ENCODE measurements at places on chromosomes 3 and 15.

GRCh38 chr3:56119575-56120349 lies 348.5 kb downstream of the ERC2 start:
- no peak for DNase-seq

GRCh38 chr3:129312671-129313414 lies 34.2 kb downstream of the HMCES start:
- no peak for DNase-seq

DNA sequence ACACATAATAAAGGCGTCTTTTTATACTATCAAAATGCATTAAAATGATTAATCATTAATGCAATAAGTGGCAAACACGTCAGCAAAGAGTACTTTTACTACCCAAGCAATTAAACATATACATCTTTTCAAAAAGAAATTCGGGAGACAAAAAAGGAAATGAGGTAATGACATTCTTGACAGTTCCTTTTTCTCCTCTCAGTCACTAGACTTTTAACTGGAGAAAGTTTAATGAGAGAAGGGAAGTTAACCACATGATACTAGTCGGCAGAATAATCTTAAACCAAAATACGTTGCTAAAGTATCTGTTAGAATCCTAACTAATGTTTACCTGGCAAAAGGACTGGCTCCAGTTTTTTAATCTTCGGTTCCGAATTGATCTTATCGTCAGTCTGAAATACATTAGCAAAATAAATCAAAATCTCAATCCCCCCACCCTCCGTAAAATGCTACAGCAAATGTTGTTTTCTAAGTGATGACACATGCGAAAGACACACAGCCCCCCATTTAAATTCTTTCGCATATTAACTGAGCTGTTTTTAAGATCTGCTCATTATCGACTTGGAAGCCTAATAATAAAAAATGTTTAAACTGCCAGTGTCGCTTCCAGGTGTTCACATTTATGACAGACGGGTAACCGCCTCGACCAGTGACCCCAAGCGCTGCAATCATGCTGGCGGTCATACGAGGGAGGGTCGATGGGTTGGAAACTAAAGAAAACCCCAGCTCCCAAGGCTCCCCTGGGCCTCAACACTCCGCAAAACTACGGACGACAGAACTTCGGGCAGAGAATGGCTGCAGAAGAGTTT lies 778 bp downstream of the MTMR10 start:
- DNase-seq, result no peak

GRCh38 chr3:195258449-195259153 lies 12.4 kb downstream of the XXYLT1 start:
- peak; percentile 6 for DNase-seq

- no peak for DNase-seq
These were observed 2.7 kb downstream of the MGLL start for GRCh38 chr3:127819656-127820055.

DNA sequence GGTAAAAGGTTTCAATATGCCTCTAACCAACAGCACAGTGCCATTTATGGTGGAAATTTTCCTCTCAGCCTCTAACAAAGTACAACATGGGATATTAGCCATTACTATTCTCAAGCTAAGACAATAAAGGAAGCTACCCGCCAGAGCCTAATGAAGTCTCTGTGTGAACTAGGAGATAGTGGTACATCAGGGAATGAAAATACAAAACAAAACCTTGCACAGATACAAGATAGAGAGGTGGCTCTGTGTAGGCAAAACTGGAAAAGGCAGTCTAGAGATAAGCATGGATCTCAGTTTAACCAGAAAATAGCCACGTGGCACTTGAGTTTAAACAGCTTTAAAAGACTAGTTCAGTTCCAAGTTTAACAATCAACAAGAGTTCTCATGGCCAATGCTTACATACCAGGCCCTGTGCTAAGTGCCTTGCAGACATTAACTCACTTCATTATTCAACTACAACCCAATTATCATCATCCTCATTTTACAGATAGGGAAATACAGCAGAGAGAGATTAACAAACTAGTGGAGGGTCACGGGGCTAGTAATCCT lies 279.3 kb downstream of the IGSF11 start:
- no peak for DNase-seq

- DNase-seq, result no peak
These were observed 44.5 kb downstream of the DUT start for GRCh38 chr15:48375767-48376166.

DNA sequence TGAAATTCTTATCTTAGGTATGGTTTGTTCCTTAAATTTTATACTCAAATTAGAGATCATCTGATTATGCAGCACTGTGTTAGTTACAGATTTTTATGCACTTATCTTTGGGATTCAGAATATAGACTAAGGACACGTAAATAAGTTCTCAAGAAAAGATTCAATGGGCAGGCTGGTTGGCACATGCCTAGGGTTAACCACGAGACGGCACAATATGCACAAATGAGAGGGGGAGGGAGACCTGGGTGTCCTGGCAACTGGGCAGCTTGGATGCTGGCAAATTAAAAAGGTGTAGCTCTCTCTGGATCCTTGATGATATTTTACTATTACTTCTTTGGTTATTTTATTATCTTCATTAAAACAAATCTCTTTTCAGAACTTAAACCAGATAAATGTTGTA lies 672 bp downstream of the AADAC start:
- no peak for DNase-seq

DNA sequence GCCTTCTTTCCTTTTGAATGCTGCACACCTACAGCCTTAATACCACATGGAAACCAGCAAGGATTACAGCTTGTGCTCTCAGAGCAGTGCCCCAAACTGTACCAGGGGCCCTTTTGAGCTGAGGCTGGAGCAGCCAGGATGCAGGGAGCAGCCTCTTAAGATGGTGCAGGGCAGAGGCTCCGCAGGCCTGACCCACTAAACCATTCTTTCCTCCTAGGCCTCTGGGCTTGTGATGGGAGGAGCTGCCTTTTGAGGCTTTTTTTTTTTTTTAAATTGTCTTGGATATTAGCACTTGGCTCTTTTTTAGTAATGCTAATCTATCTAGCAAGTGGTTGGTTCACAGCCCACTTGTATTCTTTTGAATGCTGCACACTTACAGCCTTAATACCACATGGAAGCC lies 37.7 kb downstream of the PFN2 start:
- DNase-seq, result no peak

- DNase-seq, result no peak
These were observed 14.4 kb upstream of the TSC22D2 start for GRCh38 chr3:150393745-150394144.

DNA sequence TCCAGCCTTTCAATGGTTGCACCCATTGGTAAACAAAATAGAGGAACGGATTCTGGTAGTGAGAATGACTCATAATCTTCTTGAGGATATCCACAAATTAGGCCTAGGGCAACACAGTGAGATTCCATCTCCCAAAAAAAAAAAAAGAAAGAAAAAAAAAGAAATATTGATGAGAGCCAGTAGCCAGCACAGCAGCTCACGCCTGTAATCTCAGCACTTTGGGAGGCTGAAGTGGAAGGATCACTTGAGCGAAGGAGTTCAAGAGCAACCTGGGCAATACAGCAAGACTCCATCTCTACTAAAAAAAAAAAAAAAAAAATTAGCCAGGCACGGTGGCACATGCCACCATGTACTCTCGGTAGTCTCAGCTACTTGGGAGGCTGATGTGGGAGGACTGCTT lies 51.9 kb downstream of the DENND4A start:
- DNase-seq, result no peak

- no peak for DNase-seq
These were observed 5.8 kb downstream of the TRAK1 start for GRCh38 chr3:42096796-42097565.

DNA sequence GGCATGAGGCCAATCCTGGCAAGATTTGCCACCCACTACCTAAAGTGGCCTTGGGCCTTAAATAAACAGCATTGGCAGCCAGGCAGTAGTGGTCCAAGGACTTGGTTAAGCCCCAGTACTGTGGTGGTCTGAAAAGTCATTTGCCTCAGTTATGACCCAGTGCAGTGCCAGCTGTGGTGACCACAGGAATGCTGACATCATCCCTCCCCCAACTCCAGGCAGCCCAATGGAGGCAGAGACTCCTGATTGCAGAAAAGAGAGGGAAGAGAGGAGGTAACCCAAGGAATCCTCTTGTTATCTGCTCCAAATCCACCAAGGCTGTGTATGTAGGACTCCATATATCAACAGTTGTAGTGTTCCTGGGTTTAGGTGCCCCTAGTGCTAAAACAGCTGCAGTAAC lies 883.6 kb downstream of the SQOR start:
- DNase-seq, result no peak

DNA sequence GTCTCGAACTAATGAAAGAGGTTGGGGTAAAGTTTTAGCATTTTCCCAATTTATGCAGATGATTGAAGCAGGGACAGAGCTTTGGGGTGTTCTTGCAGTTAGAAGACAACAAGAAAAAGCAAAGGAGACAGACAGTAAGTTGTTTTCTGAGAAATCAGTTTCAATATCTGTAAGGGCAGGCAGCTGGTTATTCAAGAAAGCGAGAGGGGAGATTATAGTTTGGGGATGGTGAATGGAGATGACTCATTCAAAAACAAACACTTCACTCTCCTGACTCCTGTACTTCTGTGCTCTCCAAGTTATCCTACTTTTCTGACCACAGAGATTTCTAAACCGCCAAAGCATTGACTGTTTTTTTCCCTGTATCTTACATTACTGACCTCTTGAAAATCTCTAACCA lies 352.0 kb downstream of the GAP43 start:
- peak; percentile 14 for DNase-seq

DNA sequence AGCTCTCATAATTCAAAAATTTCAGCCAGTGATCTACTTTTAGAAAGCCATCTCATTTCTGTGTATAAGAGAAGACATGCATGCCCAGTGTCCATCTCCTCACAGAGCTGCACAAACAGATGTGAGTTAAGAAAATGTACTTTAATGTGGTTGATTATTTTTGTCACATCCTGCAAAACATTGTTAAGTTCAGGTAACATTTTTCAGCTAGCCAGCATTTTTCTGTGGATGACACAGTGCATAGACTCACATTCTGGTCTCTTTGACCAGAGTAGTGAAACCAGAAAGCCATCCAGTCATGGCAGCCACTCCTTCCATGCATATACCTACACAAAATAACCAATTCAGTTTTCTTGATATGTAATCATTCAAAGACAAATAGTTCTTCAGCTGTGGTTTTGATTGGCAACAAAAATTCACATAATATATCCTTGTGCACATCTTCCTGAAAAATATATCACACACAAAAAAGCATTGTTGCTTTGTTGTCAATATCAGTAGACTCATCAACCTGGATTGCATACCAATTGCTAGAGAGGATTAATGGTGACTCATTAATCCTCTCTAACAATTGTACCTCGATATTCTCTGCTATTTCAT lies 2.1 kb upstream of the PLSCR1 start:
- DNase-seq, result no peak

- DNase-seq, result no peak
These were observed 744.2 kb upstream of the CFAP20DC start for GRCh38 chr3:59793976-59794375.

- DNase-seq, result no peak
These were observed 25.7 kb downstream of the IQGAP1 start for GRCh38 chr15:90413411-90414379.

- DNase-seq, result no peak
These were observed 25.0 kb upstream of the C3orf52 start for GRCh38 chr3:112061152-112061551.

DNA sequence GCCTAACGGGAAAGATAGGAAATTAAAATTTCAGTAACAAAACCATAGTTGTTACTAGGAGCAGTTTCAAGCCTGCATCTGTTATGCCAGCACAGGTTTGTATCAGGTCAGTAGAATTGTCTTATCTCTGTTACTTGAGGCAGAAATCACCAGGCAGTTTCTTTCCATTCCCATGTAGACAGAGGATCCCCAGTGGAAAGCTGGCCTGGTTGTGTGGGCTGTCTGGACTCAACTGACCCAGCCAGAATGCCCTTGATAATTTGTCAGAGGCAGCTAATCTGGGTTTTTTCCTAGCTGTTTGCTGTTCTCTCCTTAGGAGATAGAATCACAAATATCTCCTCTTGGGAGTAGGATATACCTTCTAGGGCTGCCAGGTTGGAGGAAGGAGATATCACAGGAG lies 1044.7 kb downstream of the IGSF11 start:
- DNase-seq, result no peak

- DNase-seq, result no peak
These were observed 35.3 kb upstream of the CDCP1 start for GRCh38 chr3:45181496-45181895.

GRCh38 chr15:22960126-22960525 lies 20.0 kb downstream of the CYFIP1 start:
- no peak for DNase-seq

- no peak for DNase-seq
These were observed 13.7 kb downstream of the C3orf62 start for GRCh38 chr3:49263159-49263889.

Measured in GM10248 (cell line).